ENCODE measurements at places on chromosomes 2 and 18.

- no peak for DNase-seq
Observed at GRCh38 chr2:155730804-155731203, 601.7 kb downstream of the NR4A2 start.

DNA sequence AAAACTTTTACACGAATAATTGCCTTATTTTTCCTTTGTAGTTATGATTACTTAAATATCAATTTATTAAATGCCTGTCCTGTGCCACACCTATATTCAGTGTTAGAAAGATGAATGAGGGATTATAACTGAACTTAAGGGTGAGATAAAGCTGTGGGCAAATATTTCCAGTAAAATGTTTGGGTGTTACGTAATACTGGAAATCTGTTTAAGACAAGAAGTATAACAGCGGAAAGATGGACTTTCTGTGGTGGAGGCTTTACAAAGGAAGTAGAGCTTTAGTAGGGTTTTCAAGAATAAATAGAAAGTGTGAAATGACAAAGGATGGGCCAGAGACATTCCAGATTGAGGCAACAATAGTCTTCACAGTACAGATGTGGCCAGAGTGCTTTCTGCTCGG lies 927.0 kb downstream of the DPP10 start:
- no peak for DNase-seq

DNA sequence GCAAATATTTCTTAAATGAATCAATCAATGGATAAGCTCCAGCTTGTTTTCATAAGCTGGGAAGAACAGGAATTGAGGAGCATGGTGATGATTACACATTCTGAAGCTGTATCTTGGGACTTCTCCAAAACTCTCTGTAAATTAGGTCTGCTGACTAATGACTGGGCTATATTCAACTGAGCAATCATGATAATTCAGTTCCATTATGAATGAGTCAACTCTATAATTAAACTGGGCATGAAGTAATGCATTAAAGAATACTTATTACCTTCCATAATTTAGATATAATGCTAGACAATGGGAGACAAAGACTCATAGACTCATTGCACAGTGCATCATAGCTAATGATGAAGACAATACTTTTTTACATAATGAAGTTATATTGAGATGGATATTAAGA lies 207.4 kb downstream of the CBLN2 start:
- no peak for DNase-seq

DNA sequence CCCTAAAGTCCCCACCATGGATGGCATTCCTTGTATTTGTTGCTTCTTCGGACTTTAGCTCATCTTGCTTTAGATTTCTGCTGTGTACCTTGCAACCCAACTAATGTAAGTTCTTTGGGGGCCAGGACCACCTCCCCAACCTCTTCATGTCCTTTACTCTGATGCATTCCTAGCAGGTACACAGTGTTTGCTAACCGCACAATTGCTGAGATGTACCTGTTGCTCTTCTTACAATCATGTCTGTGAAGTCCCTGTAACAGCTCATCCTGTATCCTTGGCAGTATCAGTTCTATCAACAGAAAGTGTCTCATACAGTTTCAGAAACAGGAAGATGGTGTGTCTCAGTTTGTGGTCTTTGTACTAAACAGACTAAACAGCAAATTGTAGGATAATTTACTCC lies 24.1 kb downstream of the ST8SIA3 start:
- no peak for DNase-seq

- DNase-seq: no peak
Observed at GRCh38 chr2:126802316-126802715, 96.4 kb upstream of the TEX51 start.

- DNase-seq: no peak
Observed at GRCh38 chr2:141820893-141821292, 309.9 kb downstream of the LRP1B start.

DNA sequence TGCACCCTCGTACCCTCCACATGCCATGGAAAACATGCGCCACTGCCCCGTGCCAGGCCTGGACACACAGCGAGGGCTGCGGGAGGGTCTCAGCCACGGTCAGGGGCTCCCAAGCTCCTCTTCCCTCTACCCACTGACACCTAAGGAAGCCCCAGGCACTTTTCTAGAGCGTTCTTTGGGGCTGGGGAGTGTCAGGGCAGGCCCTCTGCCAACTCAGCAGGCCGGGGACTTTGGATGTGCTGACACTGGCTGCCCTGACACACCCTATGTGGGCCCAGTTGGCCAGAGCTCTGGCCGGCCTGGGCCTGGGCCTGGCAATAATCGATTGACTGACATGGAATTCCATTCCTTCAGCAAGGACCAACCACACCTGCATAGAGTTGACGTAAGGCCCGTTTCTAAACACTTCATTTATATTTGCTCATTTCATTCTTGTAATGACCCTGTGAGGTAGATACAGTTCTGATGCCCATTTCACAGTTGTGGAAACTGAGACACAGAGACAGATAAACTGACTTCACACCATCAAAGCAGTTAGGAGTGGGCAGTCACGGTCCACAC lies 70.5 kb downstream of the ZFP36L2 start:
- DNase-seq: no peak

GRCh38 chr2:207332480-207333212 lies 166.9 kb upstream of the KLF7 start:
- no peak for DNase-seq

- no peak for DNase-seq
Observed at GRCh38 chr2:192049362-192049761, 145.4 kb downstream of the TMEFF2 start.

- DNase-seq: no peak
Observed at GRCh38 chr18:73164430-73164829, 296.6 kb upstream of the NETO1 start.

DNA sequence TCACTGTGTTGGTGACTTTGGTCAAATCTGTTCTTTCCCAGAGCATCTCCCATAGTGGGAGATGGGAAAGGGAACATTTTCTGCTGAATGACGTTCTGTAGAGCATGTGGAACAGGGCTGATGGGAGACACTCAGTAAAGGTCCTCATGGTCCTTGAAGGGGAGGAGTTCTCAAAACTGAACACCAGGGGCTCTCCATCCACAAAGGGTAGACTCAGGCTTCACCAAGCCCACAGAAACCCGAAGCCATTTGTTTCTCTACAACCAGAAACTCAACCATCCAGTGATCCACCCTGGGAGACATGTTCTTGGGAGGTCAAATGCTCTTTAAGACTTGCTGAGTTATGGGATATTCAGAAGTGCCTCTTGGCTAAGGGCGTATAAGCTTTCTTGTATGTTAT lies 131.8 kb downstream of the ACOXL start:
- no peak for DNase-seq

GRCh38 chr18:12324991-12325725 lies 17.1 kb downstream of the TUBB6 start:
- no peak for DNase-seq

DNA sequence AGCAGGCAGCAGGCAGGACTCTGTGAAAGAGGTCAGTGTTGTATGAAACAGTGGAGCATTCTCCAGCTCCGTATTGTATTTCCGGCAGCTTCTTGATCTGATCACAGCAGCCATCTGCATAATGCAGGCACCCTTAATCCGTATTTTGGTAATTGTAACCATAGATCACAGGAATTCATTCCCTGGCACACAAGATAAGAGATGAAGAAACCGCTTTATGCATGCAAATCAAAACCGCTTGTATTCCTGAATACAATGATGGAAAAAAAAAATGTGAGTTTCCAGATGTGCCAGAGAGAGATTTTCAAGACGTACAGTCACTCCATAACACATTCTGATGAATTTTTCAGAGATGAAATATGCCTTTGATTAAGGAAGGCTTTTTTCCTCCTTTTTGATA lies 221.3 kb downstream of the ACKR3 start:
- no peak for DNase-seq

- DNase-seq: no peak
Observed at GRCh38 chr18:58226429-58226828, 182.4 kb downstream of the NEDD4L start.

DNA sequence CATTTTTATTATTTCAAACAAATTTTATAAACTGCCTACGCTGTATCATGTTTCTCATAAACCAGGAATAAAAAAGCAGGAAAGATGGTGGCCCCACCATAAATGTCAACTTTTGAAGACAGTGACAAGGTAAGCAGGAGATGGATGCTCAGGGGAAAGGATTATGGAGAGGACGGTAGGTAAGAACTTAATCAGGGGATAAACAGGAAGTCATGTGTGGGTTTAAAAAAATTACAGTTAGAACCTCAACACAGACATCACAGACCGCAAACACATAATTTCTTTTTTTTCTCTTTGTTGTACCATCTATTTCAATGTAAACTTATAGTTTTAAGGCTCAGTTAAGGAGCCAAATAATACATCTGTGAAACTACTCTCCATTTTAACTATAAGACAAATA lies 575.2 kb upstream of the SLC8A1 start:
- no peak for DNase-seq

- no peak for DNase-seq
Observed at GRCh38 chr2:74618410-74619083, 29.6 kb downstream of the M1AP start.

GRCh38 chr2:66082581-66082980 lies 352.3 kb upstream of the MEIS1 start:
- DNase-seq: no peak

DNA sequence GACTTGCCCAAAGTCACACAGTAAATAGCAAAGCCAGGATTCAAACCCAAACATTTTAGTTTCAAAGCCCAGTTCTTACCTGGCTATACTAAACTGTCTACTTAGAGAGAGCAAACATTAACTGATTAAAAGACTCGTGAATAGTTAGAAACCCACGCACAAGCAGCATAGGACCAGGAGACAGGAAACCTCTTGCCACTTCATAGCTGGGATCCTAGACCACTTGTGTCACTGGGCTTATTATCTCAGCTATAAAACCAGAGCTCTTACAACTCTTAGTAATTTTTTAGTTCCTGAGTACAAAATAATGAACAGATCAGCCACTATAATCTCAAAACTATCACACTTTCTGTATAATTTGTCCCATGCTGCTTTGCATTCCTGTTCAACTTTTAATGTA lies 2.4 kb upstream of the AAK1 start:
- no peak for DNase-seq

- DNase-seq: no peak
Observed at GRCh38 chr2:158935617-158936016, 32.8 kb upstream of the TANC1 start.

- no peak for DNase-seq
Observed at GRCh38 chr2:66481100-66481549, 46.2 kb downstream of the MEIS1 start.

DNA sequence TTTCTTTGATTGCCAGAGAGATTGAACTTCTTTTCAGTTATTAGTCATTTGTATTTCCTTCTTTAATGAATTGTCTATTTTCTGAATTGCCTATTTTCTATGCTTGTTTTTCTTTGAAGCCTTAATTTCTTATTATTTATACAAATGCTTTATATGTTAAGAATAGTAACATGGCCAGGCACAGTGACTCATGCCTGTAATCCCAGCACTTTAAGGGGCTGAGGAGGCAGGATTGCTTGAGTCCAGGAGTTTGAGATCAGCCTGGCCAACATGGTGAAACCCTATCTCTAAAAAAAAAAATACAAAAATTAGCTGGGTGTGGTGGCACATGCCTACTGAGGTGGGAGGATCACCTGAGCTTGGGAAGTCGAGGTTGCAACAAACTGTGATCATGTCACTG lies 4.7 kb upstream of the RAB11FIP5 start:
- DNase-seq: no peak

DNA sequence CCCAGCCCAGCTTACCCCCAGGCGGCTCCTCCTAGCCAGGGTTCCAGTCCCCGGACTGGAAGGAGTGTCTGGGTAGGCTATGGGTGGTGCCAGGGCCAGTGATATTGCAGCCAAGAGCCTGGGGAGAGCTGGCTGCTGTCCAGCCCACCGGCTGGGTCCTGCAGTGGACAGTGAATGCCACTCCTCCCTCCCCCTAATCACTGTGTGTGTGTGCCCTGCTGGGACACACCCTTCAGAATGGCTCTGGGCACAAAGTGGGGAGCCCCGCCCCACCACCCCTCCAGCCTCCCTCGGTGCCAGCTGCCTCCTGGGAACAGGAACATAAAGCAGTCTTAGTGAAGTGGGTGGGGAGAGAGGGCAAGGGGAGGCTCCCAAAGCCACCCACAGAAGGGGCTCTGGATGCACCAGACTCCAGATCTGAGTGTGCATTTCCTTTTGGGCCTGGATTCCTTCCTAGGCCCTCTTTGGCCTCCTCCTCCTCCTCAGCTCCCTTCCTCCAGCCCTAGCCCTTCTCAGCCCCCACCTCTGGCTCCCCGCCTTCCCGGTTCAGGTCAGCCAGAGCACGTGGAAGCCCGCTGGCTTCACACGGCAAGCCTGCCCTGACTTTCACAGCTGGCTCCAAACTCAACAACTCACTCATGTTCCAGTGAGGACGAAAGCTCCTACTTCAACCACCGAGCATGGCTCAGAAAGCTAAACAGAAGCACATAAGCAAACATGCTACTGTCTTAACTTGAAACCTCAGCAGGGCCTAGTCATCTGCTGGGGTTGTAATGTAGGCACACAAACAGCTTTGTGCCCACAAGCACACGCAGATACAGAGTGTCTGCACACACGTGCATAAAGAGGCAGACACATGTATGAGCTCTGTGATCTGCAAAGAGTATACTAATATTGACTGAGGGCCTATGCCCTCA lies 209.2 kb upstream of the SMAD2 start:
- no peak for DNase-seq

DNA sequence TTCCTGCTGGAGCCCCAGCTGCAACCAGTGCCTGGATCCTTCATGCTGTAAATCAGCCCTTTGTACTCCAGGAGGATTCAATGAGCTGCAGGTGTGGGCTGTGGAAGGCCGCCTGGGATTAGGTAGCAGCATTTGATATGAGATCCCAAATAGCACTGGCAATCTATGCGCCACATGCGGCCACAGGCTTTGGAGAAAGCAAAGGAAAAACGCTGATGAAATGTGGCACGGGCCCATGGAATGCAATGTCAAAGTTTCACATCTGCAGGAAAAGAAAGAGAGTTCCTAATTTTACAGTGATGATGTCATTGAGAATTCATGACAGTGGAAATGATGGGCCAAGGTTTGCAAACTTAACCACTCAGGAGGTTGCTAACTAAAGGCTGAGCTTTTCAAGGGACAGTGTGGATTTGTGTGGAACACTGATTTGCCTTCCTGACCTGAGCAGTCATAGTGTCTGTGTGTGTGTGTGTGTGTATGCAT lies 216.4 kb upstream of the OSR1 start:
- DNase-seq: no peak

DNA sequence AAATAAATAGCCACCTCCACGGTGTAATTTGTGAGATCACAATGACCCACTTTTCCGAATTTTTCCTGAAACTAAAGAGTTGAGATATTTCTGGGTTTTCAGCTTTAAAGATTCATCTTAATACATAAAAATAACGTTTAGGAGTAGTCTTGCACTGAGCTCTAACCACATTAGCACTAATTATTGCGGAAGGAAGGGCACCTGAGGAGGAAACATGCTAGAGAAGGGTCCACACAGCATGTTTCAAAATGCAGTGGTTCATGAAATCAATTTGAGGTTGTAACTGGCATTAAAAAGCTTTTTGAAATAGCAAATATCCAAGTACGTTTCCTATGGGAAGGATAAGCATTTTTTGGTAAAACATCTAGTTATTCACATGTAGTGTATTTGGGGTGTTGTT lies 8.4 kb downstream of the INPP4A start:
- no peak for DNase-seq

All from stimulated activated CD4-positive, alpha-beta T cell treated with anti-CD3 and anti-CD28 coated beads, Interleukin-12 subunit alpha, Interleukin-12 subunit beta, amount 100 ng/mL, for 4 hours (primary cell).